ENCODE measurements at places on chromosomes 7 and 10. TPM values are rescaled to one million over a fixed set of nuclear protein-coding genes. Genes with fewer than 3 reads are reported as not detected.

VWA2 gene
- 0.08 TPM for total RNA-seq

TSPAN15 gene
- 9.5 TPM for total RNA-seq

PPP1R3C gene
- total RNA-seq = 135 TPM

HOXA10 gene
- total RNA-seq = not detected

PPP1R17 gene
- not detected for total RNA-seq

CCDC172 gene
- not detected for total RNA-seq

PTPRZ1 gene
- total RNA-seq = 0.65 TPM

ATOH7 gene
- total RNA-seq = not detected

BTAF1 gene
- 9.9 TPM for total RNA-seq

CYP2C19 gene
- total RNA-seq = 0.11 TPM

GLRX3 gene
- 64.7 TPM for total RNA-seq

CALCR gene
- total RNA-seq = 0.05 TPM

ELOVL3 gene
- total RNA-seq = 0.22 TPM

OR2A1 gene
- total RNA-seq = not detected

TMEM213 gene
- not detected for total RNA-seq

PNPLA8 gene
- 29.0 TPM for total RNA-seq

MYL7 gene
- 2,290 TPM for total RNA-seq

MYH16 gene
- total RNA-seq = not detected

MTPN gene
- 54.9 TPM for total RNA-seq

STN1 gene
- 29.7 TPM for total RNA-seq

MBL2 gene
- total RNA-seq = not detected

KCNK18 gene
- not detected for total RNA-seq

LEP gene
- total RNA-seq = 0.86 TPM
